ENCODE measurements at places on chromosomes 4 and X. TPM values are rescaled to one million over a fixed set of nuclear protein-coding genes. Genes with fewer than 3 reads are reported as not detected.
A peak's percentile ranks its signal among the peaks of the same experiment; 100 is the strongest.

MAGEA2B gene
- not detected for total RNA-seq

TMEM131L gene
- 16.9 TPM for total RNA-seq

SYNPO2 gene
- 174 TPM for total RNA-seq

FAM9B gene
- 4.4 TPM for total RNA-seq

FAM193A gene
- total RNA-seq = 17.1 TPM

NALF2 gene
- total RNA-seq = not detected

HMGB2 gene
- 19.4 TPM for total RNA-seq

CDX4 gene
- total RNA-seq = not detected

FAM236C gene
- total RNA-seq = not detected

UBA6 gene
- total RNA-seq = 92.4 TPM

SYN1 gene
- total RNA-seq = not detected

ALAS2 gene
- 15.6 TPM for total RNA-seq

TLR8 gene
- total RNA-seq = 0.55 TPM

ADAMTS3 gene
- total RNA-seq = 25.7 TPM

DUSP9 gene
- not detected for total RNA-seq

DNA sequence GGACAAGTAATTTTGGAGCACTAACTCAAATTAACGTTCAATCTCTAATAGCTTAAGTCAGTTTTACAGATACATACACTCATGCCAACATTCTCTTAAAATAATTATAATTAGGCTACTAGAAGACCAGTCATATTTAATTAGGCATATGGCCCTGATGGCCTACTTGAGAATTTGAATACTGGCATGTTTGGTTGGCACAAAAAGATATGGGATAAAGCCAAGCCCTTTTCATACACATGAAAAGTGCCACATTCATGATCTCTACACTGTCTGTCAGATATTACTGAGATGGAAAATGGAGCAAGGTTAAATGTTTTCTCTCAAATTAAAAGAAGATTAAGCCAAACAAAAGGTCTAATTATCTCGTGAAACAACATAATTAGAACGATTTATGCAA is 1091.0 kb downstream of the C4orf33 start:
- H3K4me1 ChIP-seq = no peaks in the 10 kb centered on the region
- no peak for DNase-seq
- no peaks in the 10 kb centered on the region for H3K36me3 ChIP-seq
- no peaks in the 10 kb centered on the region for H3K27me3 ChIP-seq

- no peaks in the 10 kb centered on the region for H3K4me1 ChIP-seq
- no peaks in the 10 kb centered on the region for H3K27me3 ChIP-seq
- H3K36me3 ChIP-seq = no peaks in the 10 kb centered on the region
- no peak overlapping the region for H3K27ac ChIP-seq
- DNase-seq = no peak
Measured at GRCh38 chr4:98682719-98683118, 24.3 kb upstream of the TSPAN5 start.

DNA sequence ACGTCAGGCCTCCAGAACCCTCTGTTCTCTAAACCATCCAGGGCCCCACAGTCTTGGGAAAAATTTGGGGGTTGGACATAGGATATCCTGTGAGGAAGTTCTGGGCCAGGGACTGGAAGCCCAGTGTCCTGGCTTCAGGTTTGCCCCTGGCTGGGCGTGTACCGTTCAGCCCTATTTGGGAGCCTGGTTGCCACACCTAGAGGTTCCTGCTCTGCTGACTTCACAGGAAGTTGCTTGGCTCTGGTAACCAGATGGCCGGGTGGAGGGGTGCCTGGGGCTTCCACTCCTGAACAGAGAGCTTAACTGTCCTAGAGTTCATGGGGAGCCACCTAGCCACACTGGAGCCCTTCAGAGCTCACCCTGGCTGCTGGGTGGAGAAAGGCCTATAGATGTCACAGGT is 1.1 kb downstream of the TAFAZZIN start:
- H3K27me3 ChIP-seq = no peaks in the 10 kb centered on the region
- H3K27ac ChIP-seq = peak overlapping the region; percentile 93
- peak overlapping the region; percentile 76 for H3K4me3 ChIP-seq
- DNase-seq = no peak

GRCh38 chr4:152014280-152014679 is 253.5 kb upstream of the GATB start:
- H3K4me3 ChIP-seq = no peak overlapping the region
- H3K36me3 ChIP-seq = no peaks in the 10 kb centered on the region
- DNase-seq = no peak
- H3K4me1 ChIP-seq = no peaks in the 10 kb centered on the region

GRCh38 chr4:38611676-38612075 is 52.3 kb upstream of the KLF3 start:
- H3K4me3 ChIP-seq = no peak overlapping the region
- H3K27me3 ChIP-seq = no peaks in the 10 kb centered on the region
- no peak for DNase-seq
- no peaks in the 10 kb centered on the region for H3K4me1 ChIP-seq
- no peaks in the 10 kb centered on the region for H3K36me3 ChIP-seq

GRCh38 chr4:70632028-70632427 is 3.5 kb downstream of the ENAM start:
- no peaks in the 10 kb centered on the region for H3K36me3 ChIP-seq
- no peak overlapping the region for H3K4me3 ChIP-seq
- H3K4me1 ChIP-seq = no peaks in the 10 kb centered on the region

- H3K4me1 ChIP-seq = peaks cover 10% of the 10 kb centered on the region
- no peaks in the 10 kb centered on the region for H3K27me3 ChIP-seq
- H3K36me3 ChIP-seq = no peaks in the 10 kb centered on the region
- DNase-seq = peak; percentile 82
- H3K27ac ChIP-seq = peak within 1 kb of the TSS; percentile 50
Measured at GRCh38 chr4:986879-987623, at the start of gene IDUA. Gene IDUA, plus strand, starts transcription at chr4:987044. Its CDS starts 41 bp downstream, at chr4:987085.

- no peaks in the 10 kb centered on the region for H3K27me3 ChIP-seq
- no peak for DNase-seq
- no peaks in the 10 kb centered on the region for H3K36me3 ChIP-seq
Measured at GRCh38 chrX:117808426-117808825, 308.2 kb downstream of the KLHL13 start.

DNA sequence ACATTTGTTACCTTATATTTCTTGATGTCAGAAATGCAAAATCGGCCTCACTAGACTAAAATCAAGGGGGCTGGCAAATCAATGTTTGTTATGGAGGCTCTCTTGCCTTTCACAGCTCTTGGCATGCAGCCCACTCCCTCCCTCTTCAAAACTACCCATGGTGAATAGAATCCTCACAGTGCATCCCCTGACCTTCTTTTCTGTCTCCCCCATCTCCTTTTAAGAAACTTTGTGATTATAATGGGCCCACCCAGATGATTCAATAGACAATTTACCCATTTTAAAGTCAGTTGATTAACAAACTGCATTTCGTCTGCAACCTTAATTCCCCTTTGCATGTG is 184.0 kb downstream of the PCDH7 start:
- DNase-seq = no peak
- H3K36me3 ChIP-seq = no peaks in the 10 kb centered on the region
- H3K4me3 ChIP-seq = no peak overlapping the region
- no peaks in the 10 kb centered on the region for H3K27me3 ChIP-seq
- H3K4me1 ChIP-seq = no peaks in the 10 kb centered on the region
- no peak overlapping the region for H3K27ac ChIP-seq

- H3K4me3 ChIP-seq = no peak overlapping the region
- no peaks in the 10 kb centered on the region for H3K27me3 ChIP-seq
- H3K27ac ChIP-seq = no peak overlapping the region
- no peaks in the 10 kb centered on the region for H3K4me1 ChIP-seq
- H3K36me3 ChIP-seq = no peaks in the 10 kb centered on the region
Measured at GRCh38 chr4:144575181-144575580, 70.8 kb upstream of the HHIP start.

DNA sequence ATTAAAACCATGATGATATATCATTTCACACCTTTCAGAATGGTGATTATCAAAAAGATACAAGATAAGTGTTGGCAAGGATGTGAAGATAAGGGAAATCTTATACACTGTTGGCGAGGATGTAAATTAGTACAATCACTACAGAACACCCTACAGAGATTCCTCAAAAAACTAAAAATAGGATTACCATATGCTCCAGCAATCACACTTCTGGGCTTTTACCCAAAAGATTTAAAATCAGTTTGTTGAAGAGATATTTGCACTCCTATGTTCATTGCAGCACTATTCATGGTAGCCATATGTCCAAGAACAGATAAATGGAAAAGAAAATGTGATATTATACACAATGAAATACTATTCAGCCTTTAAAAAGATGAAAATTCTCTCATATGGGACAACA is 240.4 kb downstream of the GABRG1 start:
- no peaks in the 10 kb centered on the region for H3K4me1 ChIP-seq
- no peaks in the 10 kb centered on the region for H3K36me3 ChIP-seq
- no peak overlapping the region for H3K27ac ChIP-seq
- H3K4me3 ChIP-seq = no peak overlapping the region
- no peaks in the 10 kb centered on the region for H3K27me3 ChIP-seq

- H3K4me1 ChIP-seq = no peaks in the 10 kb centered on the region
- H3K36me3 ChIP-seq = no peaks in the 10 kb centered on the region
- no peak for DNase-seq
- H3K27me3 ChIP-seq = no peaks in the 10 kb centered on the region
Measured at GRCh38 chr4:176746846-176747245, 45.9 kb downstream of the VEGFC start.

- no peaks in the 10 kb centered on the region for H3K4me1 ChIP-seq
- peak; percentile 83 for DNase-seq
- H3K27ac ChIP-seq = peak overlapping the region; percentile 91
- no peaks in the 10 kb centered on the region for H3K36me3 ChIP-seq
- H3K4me3 ChIP-seq = peak overlapping the region; percentile 61
- H3K27me3 ChIP-seq = no peaks in the 10 kb centered on the region
Measured at GRCh38 chrX:46446727-46447378, 98.4 kb downstream of the ZNF674 start.

GRCh38 chrX:15761564-15762191 is 23.6 kb downstream of the CA5B start:
- H3K36me3 ChIP-seq = no peaks in the 10 kb centered on the region
- H3K4me1 ChIP-seq = no peaks in the 10 kb centered on the region
- H3K27ac ChIP-seq = no peak overlapping the region
- H3K27me3 ChIP-seq = no peaks in the 10 kb centered on the region

GRCh38 chrX:78066110-78066509 is 37.9 kb upstream of the PGK1 start:
- no peaks in the 10 kb centered on the region for H3K36me3 ChIP-seq
- no peak overlapping the region for H3K4me3 ChIP-seq
- no peak for DNase-seq
- H3K27me3 ChIP-seq = no peaks in the 10 kb centered on the region
- no peak overlapping the region for H3K27ac ChIP-seq
- no peaks in the 10 kb centered on the region for H3K4me1 ChIP-seq

DNA sequence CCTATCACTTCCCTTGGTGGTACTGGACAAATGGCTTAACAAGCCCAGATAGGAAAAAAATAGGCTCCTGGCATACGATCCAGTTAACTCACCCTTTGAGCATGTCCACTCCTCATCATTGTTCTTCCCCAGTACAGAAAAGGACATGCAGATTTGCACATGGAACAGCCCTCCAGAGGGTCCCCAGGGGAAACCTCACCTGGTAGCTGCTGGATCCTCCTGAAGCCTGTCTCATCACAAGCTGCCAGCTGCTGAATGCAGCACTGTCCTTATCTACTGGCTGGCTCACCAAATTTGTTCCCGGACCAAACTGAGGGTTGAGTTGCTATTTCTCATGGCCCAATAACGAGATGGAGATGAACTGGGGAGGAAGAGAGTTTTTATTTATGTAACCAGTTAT is 49.4 kb downstream of the SERTM2 start:
- no peak overlapping the region for H3K4me3 ChIP-seq
- no peaks in the 10 kb centered on the region for H3K36me3 ChIP-seq
- DNase-seq = no peak
- H3K27ac ChIP-seq = no peak overlapping the region
- H3K27me3 ChIP-seq = no peaks in the 10 kb centered on the region
- no peaks in the 10 kb centered on the region for H3K4me1 ChIP-seq

GRCh38 chr4:145716200-145716599 is 36.3 kb downstream of the C4orf51 start:
- H3K27ac ChIP-seq = no peak overlapping the region
- no peak for DNase-seq
- H3K4me1 ChIP-seq = no peaks in the 10 kb centered on the region
- H3K27me3 ChIP-seq = no peaks in the 10 kb centered on the region

GRCh38 chr4:178240891-178241290 is 798.7 kb upstream of the AGA start:
- no peaks in the 10 kb centered on the region for H3K4me1 ChIP-seq
- H3K27me3 ChIP-seq = no peaks in the 10 kb centered on the region
- no peak for DNase-seq
- no peaks in the 10 kb centered on the region for H3K36me3 ChIP-seq

GRCh38 chrX:129701624-129702069 is 37.1 kb upstream of the XPNPEP2 start:
- H3K27ac ChIP-seq = no peak overlapping the region
- H3K4me3 ChIP-seq = no peak overlapping the region
- no peaks in the 10 kb centered on the region for H3K4me1 ChIP-seq

DNA sequence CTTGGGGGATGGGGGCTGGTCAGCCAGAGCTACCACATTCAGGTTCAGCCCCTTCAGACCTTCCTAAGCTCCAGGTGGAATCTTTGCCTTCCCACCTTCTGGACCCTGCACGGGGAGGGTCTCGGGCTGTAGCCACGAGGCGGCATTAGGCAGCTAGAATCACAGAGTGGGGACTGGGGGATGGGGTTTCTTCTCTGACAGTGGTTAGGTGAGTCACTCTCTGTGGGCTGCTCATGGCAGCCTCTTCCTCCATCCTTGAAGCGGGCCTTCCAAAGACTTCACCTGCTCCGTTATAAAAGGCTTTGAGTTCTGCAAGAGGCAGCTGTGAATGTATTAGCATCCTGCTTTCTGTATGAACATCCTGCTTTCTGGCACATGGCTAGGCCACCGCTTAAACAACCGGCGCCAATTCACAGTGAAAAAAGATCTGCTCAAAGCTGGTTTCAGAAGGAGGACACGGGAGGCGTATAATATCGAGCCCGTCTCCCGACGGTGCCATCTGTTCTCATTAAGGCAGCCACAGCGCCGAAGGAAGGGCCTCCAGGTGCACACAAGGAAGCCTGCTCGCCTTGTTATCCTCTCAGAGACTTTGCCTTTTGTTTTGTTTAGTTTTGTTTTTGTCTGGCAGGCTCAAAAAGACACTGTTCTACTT is 74.3 kb upstream of the IGFBP7 start:
- no peak for DNase-seq
- no peaks in the 10 kb centered on the region for H3K4me1 ChIP-seq
- H3K36me3 ChIP-seq = no peaks in the 10 kb centered on the region
- H3K27me3 ChIP-seq = no peaks in the 10 kb centered on the region
- no peak overlapping the region for H3K27ac ChIP-seq

DNA sequence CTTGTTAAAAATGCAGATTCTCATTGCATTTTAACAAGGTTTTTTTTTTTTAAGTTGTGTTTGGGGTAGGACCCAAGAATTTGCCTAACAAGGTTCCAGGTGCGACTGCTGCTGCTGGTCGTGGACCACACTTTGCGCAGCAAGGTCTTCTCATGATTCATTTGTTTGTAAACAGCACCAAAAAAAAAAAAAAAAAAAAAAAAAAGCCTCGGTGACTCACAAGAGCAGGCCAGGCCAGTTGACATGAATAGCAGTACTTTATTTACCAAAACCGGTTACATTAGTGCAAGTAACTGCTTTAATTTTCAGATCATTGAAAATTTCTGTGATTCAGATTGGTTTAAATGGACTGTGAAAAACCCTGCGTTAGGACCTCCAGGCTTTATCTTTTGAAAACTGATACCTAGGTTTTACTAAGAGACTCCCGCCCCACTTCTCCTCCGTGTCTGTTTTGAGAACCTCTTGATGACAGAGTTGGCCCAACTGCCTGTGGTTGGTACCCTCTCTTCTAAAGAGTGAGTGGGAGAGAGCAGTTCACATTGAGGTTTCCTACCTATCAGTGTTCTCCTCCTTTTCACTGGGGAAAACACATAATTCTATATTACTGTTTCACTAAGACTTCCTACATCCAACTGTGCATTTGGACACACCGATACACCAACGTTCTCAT is 86.2 kb downstream of the PHEX start:
- no peak overlapping the region for H3K4me3 ChIP-seq
- no peaks in the 10 kb centered on the region for H3K27me3 ChIP-seq
